ENCODE measurements at places on chromosomes 12 and 14. TPM values are rescaled to one million over a fixed set of nuclear protein-coding genes. Genes with fewer than 3 reads are reported as not detected.

The PLEK2 gene
- total RNA-seq, result 33.8 TPM

The TAS2R50 gene
- total RNA-seq, result not detected

The TSPAN8 gene
- 221 TPM for total RNA-seq

The EGLN3 gene
- total RNA-seq, result 38.6 TPM

The RERG gene
- total RNA-seq, result 11.9 TPM

The HRK gene
- total RNA-seq, result 0.48 TPM

The KIF5A gene
- 6.2 TPM for total RNA-seq

The PLBD1 gene
- 30.8 TPM for total RNA-seq

The WDR89 gene
- 17.2 TPM for total RNA-seq

The FAR2 gene
- total RNA-seq, result 66.9 TPM

The AMN gene
- total RNA-seq, result 597 TPM

DNA sequence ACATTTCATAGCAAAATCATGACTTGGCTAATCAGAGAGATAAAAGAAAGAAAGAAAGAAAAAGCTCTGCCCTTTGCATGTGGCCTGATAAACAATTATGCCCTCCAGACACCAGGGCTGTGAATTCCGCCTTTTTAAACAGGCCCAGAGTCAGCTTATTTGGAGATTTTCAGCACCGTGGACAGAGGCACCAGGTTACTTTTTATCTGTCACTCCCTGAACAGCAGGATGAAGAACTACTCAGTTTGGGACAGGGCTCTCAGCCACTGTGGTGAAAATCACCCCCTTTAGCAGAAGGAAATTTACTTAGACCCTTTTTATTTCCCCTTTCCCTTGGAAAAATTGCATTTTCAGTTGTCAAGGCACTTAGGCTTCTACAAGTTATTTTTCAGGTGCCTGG lies 359.9 kb downstream of the NRXN3 start:
- DNase-seq, result no peak

DNA sequence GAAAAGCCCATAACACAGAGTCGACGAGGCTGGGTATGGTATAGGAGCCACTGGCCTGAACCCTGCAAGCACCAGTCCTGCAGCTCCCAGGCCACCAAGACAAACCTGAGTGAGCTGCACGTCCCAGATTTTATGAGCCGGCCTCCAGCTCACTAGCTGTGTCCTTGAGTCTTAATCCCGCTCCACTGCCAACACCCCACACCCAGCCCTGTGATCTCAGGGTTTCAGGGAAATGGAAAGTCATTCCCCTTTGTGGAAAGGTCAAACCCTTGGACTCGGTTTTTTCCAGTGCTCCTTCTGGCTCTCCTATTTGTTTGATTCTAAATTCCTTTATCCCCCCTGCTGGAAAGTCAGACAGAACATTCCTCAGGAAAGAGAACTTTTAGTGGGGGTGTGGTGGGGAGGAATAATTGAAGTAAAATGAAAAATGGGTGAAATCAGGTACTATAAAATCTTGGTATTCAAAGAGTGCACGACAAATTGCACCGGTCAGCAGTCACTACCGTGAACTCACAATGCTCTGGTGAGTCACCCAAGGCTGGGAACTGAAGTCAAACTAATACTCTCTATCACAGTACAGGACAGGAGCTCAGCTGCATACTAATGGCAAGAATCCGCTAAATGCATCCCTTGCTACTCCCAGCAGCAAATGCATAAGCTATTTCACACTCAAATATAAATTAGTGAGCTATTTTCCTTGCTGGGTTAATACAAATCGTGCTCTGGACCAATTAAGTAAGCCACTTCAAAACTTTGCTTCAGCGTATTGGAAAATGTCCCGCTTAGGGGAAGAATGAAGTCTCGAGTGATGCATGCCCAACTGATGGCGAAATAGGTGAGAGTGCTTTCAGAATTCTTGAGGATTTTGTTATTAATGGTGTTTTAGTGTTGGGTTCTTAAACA lies 9.0 kb downstream of the PITPNM2 start:
- peak; percentile 84 for DNase-seq

DNA sequence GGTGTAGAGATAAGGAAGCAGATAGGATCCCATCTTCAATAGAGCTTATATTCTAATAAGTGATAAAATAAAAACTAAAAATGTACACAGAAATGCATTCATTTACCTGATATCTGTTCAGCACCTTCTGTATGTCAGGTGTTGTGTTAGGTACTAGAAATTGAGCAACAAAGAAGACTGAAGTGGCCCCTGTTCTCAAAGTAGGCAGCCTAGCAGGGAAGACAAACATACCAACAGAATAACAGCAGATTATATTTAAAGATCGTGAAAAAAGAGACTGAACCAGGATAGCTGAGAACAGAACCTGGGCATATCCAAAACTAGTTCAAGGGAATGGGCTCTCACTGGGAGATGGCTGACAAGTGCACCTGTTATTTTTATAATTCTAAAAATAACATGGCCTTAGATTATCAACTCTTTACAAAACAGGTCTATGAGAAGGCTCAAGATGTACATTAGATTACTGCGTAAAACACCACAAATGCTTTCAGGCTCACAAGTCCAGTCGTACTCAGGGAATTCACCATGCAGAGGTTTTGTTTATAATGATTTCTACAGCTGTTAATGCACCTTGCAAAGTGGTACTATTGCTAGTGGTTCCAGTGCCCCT lies 16.4 kb downstream of the ANO6 start:
- DNase-seq, result no peak

GRCh38 chr12:122203301-122204166 lies at the start of gene B3GNT4:
TSS of gene B3GNT4 (plus strand) at chr12:122203709. CDS start at chr12:122204619, 910 bp downstream.
- DNase-seq, result peak; percentile 77

- DNase-seq, result no peak
These were observed 5.7 kb downstream of the PTHLH start for GRCh38 chr12:27966870-27967269.

DNA sequence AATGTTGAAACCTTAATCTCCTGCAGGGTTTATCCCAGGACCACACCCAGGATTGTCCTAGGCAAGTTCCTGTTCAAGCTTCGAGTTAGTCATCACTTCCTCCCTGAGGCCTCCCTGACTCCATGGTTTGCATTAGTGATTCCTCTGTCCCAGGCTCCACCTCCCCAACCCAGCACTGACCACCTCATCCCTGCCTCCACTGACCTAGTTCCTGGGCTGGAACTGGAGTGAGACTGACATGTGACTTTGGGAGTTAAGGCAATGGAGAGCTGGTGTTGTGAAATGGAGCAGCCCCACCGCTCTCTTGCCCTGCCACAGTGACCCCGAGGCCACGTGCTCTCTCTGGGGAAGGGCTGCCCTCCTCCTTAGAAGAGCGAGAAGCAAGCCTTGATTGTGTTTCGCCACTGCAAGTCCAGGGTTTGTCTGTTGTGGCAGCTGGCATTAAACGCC lies 15.8 kb upstream of the DTX1 start:
- DNase-seq, result peak; percentile 41

- DNase-seq, result no peak
These were observed 12.4 kb downstream of the KRT71 start for GRCh38 chr12:52540531-52540930.

DNA sequence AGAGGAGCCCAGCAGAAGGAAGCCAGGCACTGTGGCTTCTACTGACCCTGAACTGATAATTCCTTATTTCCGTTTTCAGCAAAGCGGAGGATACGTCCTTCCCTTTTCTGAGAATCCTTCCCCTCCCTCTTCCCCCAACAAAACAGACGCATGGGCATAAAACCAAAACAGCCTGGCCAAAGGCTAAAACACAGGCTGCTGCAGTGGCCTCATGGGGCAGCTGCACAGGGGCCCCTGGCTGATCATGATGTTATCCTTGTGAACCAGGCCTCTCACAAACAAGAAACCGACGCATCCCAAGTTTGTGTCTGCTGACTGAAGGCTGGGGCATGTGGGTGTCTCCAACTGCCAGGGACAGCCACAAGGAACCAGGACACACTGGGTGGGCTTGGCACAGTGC lies 23.4 kb upstream of the STON2 start:
- no peak for DNase-seq

DNA sequence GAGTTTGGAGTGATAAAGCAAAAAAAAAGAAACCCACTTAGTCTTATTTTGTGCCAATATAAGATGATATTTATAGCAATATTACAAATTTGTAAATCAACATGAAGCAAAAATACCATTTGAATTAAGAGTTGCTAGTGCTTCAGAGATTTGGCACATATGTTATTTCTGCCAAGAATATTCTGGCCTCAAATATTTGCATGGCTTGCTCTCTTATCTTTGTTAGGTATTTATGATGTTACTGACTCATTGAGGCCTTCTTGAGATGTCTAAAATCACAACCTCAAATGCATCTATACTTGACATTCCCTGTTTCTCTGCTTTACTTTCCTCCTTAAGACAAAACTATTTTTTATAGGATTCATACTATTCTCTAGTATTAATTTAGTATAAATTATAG lies 301.5 kb downstream of the NELL2 start:
- no peak for DNase-seq

- no peak for DNase-seq
These were observed 213.1 kb upstream of the RTL1 start for GRCh38 chr14:101116486-101117130.

GRCh38 chr14:77511486-77512162 lies 13.0 kb upstream of the ISM2 start:
- no peak for DNase-seq

- DNase-seq, result no peak
These were observed 47.6 kb downstream of the TMEM132C start for GRCh38 chr12:128314611-128315010.

- no peak for DNase-seq
These were observed 22.7 kb downstream of the EIF2S3B start for GRCh38 chr12:10528174-10528953.

- no peak for DNase-seq
These were observed 170.1 kb upstream of the FKBP4 start for GRCh38 chr12:2624543-2625288.

DNA sequence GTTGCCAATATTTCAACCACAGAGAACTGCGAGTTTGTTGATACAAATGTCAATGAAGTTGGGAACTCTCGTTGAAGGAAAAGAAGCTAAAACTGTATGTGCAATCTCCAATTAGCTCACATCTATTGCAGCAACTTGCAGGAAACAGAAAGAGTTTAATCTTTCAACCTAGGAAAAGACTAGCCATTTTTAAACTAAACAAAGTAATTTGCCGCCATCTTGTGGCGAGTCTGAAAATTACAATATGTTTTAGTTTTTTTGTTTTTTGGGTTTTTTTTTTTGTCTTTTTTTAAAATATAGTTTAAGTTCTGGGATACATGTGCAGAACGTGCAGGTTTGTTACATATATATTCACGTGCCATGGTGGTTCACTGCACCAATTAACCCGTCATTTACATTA lies 131.2 kb upstream of the FOXG1 start:
- DNase-seq, result no peak

GRCh38 chr12:28235985-28236384 lies 45.7 kb downstream of the CCDC91 start:
- DNase-seq, result no peak

- no peak for DNase-seq
These were observed 2.2 kb downstream of the ZBTB1 start for GRCh38 chr14:64506721-64507120.

DNA sequence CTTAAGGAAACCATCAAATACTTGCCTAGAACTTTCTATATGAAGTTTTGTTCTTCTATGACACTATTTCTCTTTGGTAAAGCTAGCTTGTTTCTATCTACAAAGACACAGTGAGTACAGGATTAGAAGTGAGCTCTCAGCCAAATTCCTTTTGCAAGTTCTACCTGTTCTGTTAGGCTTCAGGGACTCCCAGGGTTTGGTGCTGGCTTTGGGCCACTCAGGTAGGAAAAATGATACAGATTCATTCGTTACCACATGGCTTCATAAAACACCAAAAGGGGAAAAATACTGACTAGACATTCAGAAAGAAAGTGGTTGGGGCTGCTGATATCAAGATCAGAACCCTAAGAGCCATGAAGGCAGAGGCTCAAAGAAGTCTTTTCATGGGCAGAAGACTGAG lies 13.8 kb downstream of the ZC2HC1C start:
- no peak for DNase-seq

- no peak for DNase-seq
These were observed 292.1 kb upstream of the CLEC14A start for GRCh38 chr14:38547961-38548490.

GRCh38 chr14:22556990-22557623 lies 31.9 kb downstream of the DAD1 start:
- peak; percentile 89 for DNase-seq

DNA sequence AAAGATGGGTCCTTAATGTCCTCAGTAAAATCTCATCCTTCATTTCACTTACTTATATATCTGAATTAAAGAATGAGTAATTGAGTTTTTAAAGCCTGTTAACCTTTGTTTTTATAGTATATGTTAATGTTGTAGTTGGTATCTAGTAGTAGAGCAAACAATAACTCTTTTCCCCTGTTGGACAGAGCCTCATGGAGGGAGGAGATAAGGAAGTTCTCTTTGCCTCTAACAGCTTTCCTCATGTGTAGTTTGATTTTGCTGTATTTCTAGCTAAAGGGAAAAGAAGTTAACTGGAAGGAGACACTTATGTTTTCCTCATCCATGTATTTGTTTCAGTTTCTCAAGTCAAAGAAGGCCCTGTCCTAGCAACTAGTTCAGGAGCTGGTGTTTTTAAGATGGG lies 55.3 kb downstream of the RAD52 start:
- no peak for DNase-seq
